ENCODE measurements at places on chromosomes 1 and 21.

GRCh38 chr21:17602874-17603273 is 9.8 kb downstream of the BTG3 start:
- no peak for DNase-seq

- no peak for DNase-seq
These were observed 114.7 kb upstream of the IRF2BP2 start for GRCh38 chr1:234724516-234725176.

DNA sequence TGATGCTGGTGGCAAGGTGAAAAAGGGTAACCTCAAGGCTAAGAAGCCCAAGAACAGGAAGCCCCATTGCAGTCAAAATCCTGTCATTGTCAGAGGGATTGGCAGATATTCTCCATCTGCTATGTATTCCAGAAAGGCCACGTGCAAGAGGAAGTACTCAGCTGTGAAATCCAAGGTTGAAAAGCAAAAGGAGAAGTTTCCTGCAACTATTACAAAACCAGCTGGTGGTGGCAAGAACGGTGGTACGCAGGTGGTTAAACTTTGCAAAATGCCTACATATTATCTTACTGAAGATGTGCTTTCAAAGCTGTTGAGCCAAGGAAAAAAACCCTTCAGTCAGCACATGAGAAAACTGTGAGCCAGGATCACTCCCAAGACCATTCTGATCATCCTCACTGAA is 13.7 kb upstream of the VPS45 start:
- no peak for DNase-seq

- no peak for DNase-seq
These were observed 5.2 kb upstream of the AGO3 start for GRCh38 chr1:35925741-35926140.

GRCh38 chr1:48023488-48023887 is 26.3 kb upstream of the TRABD2B start:
- no peak for DNase-seq

- no peak for DNase-seq
These were observed 113.4 kb upstream of the HOOK1 start for GRCh38 chr1:59701376-59701775.

DNA sequence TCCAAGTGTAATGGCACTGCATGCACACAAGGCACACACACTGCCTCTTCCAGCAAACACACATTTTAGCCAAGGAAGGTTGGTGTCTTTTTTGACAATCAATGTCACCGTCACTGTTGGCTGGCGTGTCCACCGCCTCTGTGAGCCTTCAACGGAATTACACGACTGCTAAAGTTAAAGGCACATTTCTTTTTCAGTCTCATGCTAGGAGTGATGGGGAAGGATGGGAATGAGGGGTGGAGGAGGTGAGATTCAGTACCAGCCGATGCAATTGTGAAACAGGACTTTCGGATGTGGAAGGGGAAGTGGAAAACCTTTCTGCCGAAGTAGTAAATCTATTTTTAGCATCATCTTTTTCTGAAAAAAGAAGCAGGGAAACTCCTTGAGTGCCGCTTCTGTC is 1.4 kb downstream of the ELAVL4 start:
- no peak for DNase-seq

GRCh38 chr1:109989506-109990301 is 5.1 kb downstream of the AHCYL1 start:
- no peak for DNase-seq

DNA sequence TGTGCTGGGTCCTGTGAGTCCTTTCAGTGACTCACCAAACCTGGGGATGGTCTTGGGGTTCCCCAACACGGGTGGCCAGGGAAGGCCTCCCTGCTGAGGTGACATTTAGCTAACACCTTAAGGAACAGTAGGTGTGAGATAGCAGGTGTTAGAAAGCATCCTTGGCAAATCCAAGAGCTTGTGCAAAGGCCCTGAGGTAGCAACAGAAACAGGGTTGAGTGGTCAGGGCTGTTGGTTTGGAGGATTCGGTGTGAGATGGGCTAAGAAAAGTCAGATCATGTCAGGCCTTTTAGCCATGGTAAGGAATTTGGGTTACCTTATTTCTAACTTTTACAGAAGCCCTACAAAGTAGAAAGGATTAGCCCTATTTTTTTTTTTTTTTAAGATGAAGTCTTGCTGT is 343.0 kb downstream of the CAMTA1 start:
- DNase-seq, result no peak

DNA sequence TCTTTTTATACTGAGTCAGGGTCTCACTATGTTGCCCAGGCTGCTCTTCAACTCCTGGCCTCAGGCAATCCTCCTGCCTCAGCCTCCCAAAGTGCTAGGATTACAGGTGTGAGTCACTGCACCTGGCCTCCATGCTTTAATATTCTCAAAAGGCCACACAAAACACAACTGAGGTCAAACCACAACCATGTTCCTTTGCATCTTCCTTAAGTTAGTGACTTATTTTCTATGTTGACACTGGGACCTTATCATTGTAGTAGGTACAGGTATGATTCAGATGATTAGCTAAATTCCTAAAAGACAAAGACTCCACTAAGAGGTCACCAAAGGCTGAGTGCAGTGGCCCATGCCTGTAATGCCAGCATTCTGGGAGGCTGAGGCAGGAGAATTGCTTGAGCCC is 131.9 kb upstream of the ATP1B1 start:
- no peak for DNase-seq

DNA sequence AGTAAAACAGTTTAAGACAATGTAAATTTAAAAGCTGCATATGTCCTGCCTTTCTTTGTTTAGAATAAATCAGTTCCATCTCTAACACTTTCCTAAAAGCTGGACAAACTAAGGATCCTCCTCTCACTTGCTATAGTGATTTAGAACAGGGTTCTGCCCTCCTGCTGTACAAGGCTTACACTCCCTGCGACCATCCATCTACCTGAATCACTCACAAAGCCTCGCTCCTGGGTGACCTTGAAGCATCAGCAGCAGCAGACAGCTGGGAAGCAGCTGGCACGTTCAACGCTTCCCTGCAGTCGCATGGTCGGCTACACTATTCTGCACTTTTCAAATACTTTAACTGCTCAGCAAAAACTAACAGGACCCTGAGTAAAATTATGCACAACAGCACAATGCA is 128.0 kb downstream of the NTPCR start:
- DNase-seq, result no peak

GRCh38 chr1:235642011-235642942 is 7.3 kb downstream of the GNG4 start:
- no peak for DNase-seq

All from bone marrow (tissue), 2 donors.